ENCODE measurements at places on chromosomes 5 and 9. TPM values are rescaled to one million over a fixed set of nuclear protein-coding genes. Genes with fewer than 3 reads are reported as not detected.

Gene SLC46A2
- not detected for total RNA-seq

Gene HAPLN1
- 3.3 TPM for total RNA-seq

Gene TNFSF15
- not detected for total RNA-seq

DNA sequence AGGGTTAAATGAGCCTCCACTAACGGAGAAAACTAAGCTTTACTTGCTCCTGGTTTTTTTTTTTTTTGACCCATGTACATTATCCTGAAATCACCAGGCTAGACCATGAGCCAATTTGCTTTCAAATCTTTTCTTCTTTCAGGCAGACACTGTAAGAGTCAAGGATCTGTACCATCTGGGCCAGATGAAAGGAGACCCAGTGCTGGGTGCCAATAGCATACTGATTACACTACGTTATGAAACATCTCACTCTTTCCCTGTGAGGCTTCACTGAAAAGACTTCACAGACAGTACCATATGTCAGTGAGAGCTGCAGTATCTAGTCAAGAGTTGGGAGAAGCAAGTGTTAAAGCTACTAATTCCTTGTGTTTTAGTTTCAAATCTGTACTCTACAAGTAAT, 161.2 kb upstream of the PTPRD start:
- no peak for DNase-seq

DNA sequence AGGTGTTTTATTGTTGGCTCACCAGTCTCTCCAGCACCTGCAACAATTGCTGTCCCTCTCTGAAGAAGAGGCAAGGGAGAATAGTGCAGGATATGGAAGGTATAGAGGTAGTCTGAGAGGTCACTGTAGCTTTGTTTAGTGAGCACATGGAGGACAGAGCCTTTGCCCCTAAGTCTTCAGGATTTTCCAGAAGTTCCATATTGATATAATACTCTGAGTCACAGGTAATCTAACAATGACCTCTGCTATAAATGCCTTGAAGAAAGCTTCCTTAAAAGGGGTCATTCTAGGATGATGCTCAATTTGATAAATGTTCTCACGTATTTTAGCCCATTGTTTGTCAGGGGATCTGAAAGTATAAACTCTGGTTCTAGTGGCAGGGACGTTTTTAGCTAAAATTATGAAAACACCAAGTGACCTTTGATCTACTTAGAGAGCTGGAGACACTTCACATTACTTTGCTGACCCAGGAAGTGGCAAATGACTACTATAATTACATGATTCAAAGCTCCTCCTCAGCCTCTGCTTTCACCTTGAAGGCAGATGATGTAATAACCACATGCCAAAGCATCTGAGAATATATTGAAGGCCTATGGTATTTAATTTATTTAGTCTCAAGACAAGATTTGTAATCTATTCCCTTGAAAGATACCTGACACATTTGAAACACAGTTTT, 366.9 kb upstream of the NUDT12 start:
- DNase-seq: no peak

- no peak for DNase-seq
These were observed 241.9 kb downstream of the IRX1 start for GRCh38 chr5:3837506-3837905.

GRCh38 chr5:83553000-83553486, 81.5 kb downstream of the VCAN start:
- no peak for DNase-seq

GRCh38 chr9:116757030-116757429, 69.9 kb downstream of the TRIM32 start:
- DNase-seq: no peak

- DNase-seq: no peak
These were observed 282.1 kb downstream of the CRB2 start for GRCh38 chr9:123637945-123638634.

- no peak for DNase-seq
These were observed 16.7 kb upstream of the SLC28A3 start for GRCh38 chr9:84357275-84357674.

DNA sequence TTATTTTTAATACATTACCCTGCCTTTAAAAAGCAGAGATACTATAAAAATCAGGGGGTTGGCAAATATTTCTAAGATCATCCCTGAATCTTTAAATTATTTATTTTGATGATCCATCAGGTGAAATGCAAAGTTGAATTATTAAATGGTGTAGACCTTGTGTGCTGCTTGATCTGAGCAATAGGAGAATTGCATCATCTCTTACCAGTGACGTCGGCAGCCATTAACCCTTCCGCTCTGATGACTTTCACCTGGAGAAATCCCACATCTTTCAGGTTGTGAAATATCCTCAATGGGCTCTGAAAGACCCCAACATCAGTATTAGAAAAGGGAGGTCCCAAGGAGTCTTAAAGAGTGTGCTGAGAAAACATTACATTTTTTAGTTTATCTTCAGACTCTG, 270.2 kb downstream of the SLF1 start:
- no peak for DNase-seq

- DNase-seq: no peak
These were observed 189.7 kb downstream of the GNAQ start for GRCh38 chr9:77841739-77842386.

DNA sequence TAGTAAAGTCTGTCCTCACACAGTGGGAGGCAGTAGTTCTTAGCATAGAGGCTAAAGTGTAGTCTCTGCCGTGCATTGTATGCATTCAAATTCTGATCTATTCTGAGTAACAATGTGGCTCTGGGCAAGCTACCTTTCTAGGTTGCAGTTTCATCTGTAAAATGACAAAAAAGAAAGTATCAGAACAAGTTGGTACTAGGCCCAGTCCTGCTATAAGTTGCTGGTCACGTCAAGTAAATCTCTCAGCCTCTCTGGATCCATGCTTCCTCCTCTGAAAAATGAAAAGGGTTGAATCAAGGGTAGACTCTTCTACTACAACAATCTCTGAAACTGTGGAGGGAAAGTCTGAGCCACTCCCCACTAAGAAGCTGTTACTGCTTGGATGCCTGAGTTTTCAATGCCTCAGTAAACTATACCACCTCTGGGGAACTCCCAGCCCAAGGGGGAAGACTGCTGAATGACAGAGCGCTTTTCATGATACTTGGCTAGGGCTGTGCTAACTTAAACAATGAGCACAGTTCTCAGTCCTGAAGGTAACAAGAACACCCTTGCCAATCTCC, 34.5 kb upstream of the SPARC start:
- DNase-seq: no peak

- no peak for DNase-seq
These were observed 1.1 kb downstream of the MAML1 start for GRCh38 chr5:179733772-179734126.

DNA sequence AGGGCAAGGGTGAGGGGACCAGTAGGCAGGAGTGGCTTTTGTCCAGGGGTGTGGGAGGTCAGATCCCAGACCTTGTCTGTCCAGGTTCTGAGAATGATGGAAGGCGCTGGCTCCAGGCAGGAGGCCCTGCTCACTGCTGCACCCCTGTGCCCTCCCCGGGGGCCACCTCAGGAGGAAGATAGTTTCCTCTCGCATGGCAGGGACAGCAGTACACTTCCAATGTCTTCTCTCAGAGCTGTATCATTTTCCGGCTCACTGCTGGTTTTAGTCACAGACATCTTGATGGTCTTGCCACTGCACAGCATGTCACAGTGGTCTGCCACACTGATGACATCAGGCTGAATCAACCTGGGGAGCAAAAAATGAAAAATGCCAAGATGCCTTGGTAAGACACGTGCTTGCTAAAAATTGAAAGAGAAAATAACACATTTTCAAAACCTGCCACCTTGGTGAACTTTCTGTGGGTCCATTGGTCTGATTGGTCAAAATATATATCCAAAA, 3.3 kb upstream of the SLC6A3 start:
- DNase-seq: peak; percentile 24

- DNase-seq: no peak
These were observed 7.7 kb downstream of the ZSWIM6 start for GRCh38 chr5:61339764-61340163.

DNA sequence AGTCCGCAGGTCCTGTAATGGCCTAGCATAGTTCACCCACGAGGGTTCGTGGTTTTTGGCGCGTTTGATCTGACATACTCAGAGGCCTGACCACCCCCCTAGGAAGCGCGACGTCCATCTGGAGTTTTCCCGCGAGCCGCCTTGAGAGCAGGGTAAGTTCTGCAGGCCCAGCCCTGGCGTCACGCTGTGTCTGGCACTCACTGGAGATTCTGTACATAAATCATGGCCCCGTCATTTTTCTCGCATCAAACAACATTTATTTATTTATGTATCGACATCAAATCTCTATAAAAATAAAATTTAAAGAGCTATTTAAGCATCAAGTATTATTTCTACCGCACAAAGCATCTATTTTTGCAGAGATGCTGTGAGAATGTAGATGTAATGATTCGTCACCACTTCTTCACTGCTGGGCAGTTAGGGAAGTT, 437 bp upstream of the TRIM41 start:
- no peak for DNase-seq

Data from H7 (cell line).